Stimulated activated CD4-positive, alpha-beta T cell treated with anti-CD3 and anti-CD28 coated beads, Interleukin-4, amount 100 ng/mL, for 1 hour (primary cell): ENCODE measurements at places on chromosomes 2 and 18.

GRCh38 chr2:182730486-182730885, 14.4 kb downstream of the DNAJC10 start:
- no peak for DNase-seq

DNA sequence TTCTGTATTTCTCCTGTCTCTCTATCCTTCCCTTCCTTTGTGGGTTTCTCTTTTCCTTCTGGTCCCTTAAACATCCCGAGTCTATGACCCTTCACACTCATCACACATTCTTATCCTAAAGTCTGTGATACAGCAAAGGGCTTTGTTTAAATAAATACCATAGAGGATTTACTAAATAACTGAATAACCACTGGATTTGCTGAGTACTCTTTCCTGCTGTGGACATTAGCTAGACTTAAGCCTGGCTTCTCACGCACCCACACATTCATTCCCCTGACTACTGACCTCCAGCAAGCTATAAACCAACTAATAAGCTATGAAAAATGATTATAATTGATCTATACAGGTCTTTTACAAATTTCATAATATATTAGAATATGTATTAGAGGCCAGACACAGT, 76.6 kb downstream of the COL4A3 start:
- no peak for DNase-seq

GRCh38 chr2:137865954-137866540, 98.2 kb upstream of the HNMT start:
- peak; percentile 53 for DNase-seq

DNA sequence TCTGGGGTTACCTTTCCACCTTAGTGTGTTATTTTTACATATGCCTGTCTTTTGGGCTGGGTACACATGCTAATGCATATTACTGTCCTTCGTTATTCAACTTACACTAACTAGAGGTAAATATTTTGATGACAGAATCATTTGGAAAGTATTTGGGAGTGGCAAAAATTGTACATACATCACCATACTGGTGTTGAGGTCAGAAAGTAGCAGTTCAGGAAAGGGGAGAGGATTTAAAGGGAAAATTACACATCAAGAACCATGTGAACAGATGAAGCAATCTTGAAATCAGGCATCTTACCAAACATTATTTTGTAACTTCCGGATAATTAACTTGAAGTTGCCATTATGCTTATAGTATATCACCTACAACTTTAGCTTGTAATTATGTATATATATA, 379.7 kb downstream of the RND3 start:
- DNase-seq: no peak

DNA sequence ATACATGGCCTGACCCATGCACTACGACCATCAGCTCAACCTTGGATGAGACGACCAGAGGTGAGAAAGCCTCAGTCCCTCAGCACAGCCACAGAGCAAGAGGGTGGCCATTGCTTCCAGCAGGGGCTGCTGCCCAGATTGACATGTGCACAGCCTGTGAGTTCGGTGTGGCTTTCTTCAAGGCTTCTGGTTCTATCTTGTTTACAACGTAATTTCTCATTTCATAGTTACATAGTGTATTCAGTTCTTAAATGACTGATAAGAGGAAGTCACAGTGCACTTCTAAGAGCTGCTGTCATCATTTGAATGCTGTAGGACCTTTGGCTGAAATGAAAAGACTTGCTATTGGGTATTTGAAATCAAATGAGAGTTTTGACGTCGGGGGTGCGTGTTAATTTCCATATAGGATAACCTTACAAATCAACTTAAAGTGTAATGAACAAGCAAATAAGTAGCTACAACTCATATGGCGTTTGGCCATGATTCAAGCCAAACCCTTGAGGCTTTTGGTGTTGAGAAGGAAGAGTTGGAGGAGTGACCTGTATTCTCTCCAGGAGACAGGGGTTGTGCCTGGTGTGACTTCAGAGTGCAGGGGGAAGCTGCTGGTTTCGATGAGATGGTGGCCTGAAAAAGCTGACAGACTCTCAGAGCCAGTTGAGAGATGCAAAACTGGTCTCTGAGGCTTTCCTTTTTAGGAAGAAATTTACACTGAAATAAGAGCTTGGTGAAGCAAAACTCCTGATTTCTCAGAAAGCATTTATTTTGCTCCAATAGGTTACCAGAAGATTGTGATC, 51.0 kb downstream of the TSHZ1 start:
- DNase-seq: no peak

DNA sequence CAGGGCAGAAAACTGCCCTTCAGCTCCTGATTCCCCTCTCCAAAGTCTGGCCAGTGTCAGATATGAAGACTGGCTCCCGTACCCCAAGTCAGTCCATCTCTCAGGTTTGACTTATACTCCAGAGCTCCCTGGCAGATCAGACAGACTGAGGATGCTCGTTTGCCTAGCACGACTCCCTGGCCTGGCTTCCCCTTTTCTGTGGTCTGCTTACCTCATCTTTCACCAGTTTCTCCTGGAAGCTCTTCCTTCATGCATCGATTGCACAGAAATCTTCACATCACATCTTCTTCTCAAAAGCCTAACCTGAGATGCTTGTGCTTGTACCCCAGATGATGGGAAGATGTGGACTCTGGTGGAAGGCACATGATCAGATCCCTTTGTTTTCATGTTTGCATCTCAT, 387.9 kb upstream of the POU3F3 start:
- DNase-seq: no peak

DNA sequence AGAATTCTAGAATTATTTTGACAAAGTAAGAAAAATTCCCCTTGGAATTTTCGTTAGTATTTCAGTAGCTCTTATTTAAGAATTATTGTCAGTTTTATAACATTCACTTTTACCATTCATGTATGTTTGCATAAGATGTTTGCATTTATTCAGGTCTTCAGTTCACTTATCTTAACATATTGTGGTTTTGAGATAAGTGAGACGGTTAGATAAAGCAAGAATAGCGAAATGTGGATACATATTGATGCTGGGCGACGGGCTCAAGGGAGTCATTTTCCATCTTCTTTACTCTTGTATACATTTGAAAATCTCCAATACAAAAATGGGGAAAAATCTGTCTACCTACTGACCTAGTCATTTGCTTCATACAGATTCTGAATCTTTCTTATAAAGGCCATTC, 156.7 kb upstream of the HDAC4 start:
- DNase-seq: no peak

DNA sequence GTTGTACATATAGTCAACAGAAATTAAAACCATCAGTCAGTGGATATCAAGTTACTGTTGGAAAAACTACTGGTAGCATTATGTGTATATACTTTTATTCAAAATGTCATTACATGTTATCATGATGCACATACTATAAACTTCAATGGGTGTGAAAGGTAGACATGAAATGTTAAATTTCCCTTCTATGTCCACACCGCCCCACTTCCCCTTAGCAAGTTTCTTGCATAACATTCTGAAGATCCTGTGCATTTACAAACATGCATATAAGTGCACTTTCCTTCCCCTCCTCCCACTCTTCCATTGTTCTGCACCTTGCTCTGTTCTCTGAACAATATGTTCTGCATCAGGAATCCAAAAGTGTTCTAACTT, 16.6 kb upstream of the HK2 start:
- no peak for DNase-seq

GRCh38 chr2:68806511-68807109, 64.6 kb downstream of the BMP10 start:
- DNase-seq: no peak

DNA sequence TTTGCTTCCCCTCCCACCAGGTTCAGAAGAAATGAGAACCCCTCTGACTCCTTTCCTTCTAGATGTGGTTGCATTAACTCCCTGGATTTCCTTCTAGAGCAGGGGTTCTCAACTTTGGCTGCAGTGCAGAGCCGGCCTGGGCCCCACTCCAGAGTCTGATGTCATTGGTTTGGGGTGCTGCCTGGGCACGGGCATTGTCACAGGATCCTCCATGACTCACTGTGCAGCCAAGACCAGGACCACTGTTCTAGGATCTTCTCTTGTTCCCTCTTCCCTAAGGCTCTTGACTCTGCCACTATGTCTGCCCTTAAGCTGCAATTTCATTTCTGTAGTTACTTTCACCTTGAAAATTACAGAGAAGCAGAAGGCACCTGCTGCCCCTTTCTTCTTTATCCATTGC, 31.8 kb downstream of the TBC1D8 start:
- no peak for DNase-seq

- DNase-seq: no peak
These were observed 51.8 kb downstream of the PMS1 start for GRCh38 chr2:189835855-189836558.

- DNase-seq: peak; percentile 41
These were observed 50.1 kb downstream of the THUMPD2 start for GRCh38 chr2:39728941-39729351.

DNA sequence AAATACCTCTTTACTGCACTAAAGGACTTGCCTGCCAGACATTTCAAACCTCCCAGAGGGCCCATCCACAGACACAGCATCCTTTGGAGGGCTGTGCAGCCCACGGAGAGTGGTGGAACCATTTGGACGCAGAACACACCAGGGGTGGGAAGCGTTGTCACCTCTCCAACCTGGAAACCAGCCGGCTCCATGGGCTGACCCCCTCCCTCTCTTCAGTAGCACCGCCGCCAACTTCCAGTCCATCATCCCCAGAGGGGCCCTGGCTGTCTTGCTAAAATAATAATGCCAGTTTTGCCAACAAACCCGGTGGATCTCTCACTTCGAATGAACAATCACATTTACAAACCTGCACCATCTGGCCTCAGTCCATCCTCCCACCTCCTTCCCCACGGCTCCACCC, 203.9 kb downstream of the FBXO15 start:
- no peak for DNase-seq

- no peak for DNase-seq
These were observed 52.1 kb downstream of the ICOS start for GRCh38 chr2:203988500-203989260.
